Stimulated activated CD8-positive, alpha-beta memory T cell treated with anti-CD3 and anti-CD28 coated beads, Interleukin-15, amount 100 ng/mL, for 1 hour (primary cell): ENCODE measurements at places on chromosomes 16 and 17.
A peak's percentile ranks its signal among the peaks of the same experiment; 100 is the strongest.

DNA sequence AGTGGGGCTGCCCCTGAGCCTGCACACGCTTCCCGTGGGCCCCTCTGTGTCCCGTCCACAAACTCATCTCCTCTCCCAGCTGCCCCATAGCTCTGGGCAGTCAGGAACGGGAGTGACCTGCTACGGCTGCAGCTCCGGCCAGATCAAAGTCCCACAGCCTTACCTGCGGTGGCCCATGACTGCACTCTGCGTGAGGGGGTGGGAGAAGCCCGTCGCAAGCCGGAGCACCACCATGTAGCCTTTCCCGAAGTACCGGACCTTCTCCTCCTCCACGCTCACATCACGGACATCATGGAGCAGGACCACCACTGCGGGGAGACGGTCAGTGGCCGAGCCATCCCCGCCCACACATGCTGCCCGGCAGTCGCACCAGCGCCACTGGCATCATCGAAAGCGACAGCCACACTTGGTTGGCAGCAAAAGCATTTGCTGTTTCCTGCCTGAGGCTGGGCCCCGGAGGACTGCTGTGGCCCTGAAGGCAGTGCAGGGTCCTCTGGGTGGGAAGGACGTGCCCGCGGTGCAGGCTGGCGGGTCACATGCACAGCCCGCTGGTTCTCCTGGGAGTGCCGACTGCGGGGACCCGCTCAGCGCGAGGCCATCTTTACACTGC lies 6.2 kb downstream of the CYBC1 start:
- DNase-seq: no peak

GRCh38 chr16:28293601-28293960 lies 1.3 kb downstream of the SBK1 start:
- DNase-seq: no peak

DNA sequence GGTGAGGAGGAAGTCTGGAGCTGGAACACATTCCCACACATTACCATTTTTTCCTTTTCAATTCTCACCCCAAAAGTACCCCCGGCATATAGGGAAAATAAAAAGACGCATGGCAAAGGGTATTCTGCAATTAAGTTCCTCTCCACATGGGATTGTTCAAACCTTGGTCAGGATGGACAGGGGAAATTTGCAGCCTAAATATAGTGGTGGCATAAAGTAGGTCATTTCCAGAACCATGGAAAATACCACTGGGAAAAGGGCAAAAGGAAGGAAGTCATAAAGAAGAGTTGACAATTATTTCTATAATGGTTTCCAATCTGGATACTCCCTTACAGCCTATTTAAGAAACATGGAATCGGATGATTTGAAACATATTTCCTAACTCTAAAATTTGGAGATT lies 135.8 kb downstream of the STX8 start:
- DNase-seq: no peak

DNA sequence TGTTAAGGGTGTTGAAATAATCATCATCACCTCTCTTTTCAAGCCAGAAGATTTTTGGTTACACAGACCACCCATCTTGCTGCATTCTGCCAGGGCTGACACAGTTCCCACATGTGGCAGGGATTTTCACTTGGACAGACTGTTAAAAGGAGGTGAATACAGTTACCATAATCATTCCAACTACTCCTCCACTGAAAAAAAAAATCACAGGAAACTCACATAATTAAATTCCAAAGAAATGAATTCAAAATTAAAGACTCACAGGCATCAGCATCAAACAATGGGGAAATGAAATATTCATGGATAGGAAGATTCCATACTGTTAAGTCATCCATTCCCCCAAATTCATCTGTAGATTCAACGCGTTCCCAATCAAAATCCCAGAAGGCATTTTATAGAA lies 209.4 kb downstream of the MRTFB start:
- DNase-seq: no peak

GRCh38 chr17:1143573-1143972 lies 36.2 kb downstream of the ABR start:
- no peak for DNase-seq

DNA sequence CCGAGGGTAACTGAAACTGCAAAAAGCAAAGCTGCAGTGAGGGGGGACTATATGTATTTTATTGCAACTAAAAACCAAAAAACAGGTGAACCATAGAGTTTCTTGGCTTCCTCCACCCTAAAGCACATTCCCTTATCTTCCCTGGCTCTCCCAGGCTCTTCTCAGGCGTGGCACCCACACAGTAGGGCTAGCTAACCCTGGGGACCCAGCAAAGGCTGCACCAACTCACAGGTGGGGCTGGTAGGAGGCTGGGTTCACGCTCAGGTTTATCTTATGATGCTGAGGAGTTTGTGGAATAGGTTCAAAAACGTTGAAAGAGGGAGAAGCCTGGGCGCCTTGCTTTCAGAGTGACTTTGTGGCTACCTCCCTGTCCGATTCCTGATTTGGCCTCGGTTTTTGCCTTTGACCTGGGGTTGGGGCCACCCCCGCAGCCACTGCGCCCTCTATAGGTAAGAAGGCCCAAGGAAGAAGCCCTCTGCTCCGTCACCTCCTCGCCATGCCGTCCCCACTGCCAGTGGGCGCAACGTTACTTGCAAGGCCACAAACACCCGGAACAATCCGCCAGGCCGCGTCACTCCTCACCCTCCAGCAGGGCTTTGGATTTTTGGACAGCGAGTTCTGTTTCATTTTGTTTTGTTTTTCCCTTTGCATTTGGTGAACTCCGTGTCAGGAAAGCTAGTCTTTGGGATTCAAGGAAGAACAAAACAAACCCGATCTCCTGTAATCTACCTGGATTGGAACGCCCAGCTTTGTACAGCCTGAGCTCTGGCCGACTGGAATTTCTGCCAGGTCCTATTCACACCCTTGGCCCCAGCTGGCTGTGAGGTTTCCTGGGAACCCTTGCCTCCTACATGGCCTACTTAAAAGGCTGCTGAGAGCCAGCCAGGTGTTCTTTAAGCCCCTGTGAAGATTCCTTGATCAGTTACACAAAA lies 60.8 kb downstream of the TBC1D16 start:
- no peak for DNase-seq

DNA sequence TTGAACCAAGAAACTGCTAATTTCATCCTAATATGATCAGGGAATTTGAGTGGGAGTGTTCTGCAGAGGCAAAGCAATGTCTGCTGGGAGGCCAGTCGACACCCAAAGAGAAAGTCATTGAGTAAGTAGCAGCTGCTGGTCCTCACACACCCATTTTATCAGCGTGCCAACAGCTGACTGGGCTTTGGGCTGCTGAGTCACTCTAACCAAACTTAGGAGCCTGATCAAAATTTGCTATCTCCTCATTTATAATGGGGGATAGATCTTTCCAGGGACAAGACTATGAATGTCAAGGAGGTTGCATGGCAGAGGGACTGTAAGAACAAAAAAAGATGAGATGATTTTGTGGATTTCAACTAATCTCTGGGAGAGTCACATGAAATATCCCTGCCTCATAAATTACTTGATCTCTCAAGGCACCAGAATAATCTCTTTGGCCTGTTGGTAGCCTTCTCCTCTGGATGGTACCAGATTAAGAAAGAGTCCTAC lies 32.9 kb downstream of the CPSF4L start:
- no peak for DNase-seq

DNA sequence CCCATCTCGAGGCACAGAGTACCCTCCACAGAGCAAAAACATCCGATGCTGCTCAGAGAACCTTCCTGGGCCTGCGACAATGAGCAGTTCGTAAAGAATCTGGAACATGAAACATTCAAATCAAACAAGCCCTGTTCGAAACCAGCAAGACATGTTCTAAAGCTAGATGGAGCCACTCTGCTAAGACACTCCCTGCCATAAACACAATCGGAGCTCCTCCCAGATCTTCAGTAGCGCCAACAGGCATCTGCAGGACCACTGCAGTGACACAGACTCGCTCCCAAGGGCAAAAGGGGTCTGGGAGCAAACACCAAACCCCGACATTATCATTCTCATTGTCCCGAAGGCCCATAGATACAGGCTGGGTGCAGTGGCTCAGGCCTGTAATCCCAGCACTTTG lies 108.7 kb downstream of the ZFHX3 start:
- DNase-seq: no peak

DNA sequence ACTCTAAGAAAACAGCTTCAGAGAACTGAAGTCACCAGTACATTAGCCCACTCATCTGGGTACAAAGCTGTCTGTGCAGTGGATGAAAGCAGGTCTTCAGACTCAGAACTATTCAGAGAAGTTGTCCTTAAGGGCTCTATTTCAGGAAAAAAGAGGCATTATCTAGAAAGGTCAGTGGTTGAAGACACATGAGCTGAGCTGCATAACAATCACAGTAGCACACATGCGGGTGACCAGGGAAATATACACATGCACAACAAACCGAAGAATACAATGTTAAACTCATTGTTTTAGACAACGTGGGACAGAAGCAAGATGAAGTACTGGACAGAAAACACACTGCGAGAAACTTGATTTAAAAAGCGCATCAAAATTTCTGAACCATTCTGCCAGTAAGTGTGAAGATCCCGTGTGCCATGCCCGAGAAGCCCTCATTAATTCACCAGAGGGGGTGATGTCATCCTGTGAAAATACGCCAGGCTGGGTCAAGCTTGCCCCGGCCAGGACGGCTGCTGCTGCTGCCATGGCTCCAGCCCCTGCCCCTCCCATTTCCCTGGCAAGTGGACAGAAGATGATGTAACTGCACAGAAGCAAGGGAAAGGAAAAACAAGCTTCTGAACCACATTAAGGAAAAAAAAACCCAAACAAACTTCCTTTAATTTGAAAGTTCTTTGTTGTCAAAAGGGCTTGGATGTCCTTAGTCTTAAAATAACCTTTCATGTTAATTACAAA lies 10.1 kb downstream of the DYNC1LI2 start:
- DNase-seq: no peak

- no peak for DNase-seq
These were observed 87.9 kb downstream of the CCDC182 start for GRCh38 chr17:57657211-57657610.

DNA sequence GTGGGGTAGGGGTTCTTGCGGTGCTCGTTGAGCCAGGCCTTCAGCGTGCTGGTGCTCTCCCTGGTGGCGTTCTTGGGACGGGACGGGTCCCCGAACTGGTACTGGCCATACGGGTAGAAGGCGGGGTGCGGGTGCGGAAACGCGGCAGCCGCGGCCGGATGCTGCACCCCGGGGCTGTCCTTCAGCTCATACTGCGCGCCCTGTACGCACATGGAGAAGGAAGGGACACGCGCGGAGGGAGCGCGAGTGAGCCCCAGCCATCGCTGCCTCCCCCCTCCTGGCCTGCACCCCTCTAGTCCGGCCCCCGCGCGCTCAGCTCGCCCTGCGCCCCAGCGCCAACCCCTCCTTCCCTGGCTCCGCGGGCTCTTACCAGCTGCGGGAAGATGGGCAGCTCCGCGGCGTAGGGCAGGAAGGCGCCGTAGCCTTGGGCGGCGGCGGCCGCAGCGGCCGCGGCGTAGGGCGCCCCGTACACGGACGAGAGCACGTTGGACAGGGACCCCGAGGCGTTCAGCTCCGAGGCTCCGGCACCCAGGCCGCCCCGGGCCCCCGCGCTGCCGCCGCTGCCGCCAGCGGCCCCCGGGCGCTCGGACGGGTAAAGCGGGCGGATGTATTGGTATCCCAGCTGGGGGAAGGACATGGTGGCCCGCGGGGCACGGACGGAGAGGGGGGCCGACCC lies 1.0 kb downstream of the IRX3 start:
- DNase-seq: no peak

- DNase-seq: no peak
These were observed 130.5 kb downstream of the NPIPB5 start for GRCh38 chr16:22641131-22641628.

GRCh38 chr17:35242158-35242804 lies 591 bp upstream of the SLFN5 start:
- DNase-seq: peak; percentile 67

DNA sequence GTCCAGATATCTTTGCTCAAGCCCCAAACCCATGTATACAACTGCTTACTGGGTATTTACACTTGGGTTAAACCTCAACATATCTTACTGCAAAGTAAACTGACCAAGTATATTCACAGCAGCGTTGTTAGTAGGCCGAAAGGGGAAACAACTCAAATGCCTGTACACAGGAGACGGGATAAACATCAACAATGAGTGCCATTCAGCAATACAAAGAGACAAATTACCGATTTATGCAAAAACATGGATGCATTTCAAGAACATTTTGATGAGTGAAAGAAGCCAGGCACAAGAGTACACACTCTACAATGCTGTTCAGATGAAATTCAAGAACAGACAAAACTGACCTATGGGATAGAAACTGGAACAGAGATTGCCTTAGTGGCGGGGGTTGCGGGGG lies 136.3 kb upstream of the CACNG3 start:
- no peak for DNase-seq

DNA sequence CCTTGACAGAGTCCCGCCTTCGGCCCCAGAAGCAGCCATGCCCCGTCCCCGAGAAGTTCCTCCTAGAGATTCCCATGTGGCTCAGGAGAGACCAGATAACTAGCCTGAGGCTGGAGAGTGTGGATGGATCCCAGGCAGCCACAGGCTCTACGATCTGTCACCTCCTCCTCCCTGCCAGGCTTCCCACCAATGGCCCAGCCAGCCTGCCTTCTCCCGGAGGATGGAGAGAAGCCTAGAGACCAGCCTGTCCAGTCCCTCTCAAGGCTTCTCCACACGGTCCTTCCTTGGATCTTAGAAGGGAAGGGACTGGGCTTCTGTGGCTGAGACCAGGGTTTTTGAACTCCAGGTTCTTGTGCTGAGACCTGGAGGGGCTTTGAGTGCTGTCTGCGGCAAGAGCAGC lies 1.6 kb upstream of the SMTNL2 start:
- no peak for DNase-seq

GRCh38 chr16:75271441-75272096 lies 20.1 kb upstream of the BCAR1 start:
- DNase-seq: no peak

DNA sequence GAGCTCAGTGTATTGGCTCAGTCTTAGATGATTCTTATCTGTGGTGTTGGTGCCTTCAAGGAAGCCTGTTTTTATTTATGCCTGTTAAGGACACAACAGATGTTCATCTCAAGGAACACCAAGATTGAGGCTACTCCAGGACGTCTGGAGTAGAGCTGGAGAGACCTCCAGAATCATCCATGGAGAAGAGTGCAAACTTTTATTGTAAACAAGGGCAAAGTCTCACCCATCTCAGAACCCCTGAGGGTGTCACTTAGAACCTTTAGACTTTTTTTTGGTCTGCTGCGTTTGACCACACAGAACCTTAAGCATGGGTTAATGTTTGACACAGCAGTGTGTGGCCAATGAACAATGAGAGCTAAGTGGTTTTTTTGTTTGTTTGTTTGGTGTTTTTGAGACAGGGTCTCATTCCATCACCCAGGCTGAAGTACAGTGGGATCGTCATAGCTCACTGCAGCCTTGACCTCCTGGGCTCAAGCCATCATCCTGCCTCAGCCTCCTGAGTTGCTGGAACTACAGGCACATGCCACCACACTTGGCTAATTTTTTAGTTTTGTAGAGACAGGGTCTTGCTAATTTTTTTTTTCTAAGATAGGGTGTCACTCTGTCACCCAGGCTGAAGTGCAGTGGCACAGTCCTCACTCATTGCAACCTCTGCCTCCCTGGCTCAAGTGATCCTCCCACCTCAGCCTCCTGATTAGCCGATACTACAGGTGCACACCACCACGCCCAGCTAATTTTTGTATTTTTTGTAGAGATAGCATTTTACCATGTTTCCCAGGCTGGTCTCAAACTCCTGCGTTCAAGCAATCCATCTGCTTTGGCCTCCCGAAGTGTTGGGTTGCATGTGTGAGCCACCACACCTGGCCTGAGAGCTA lies 16.3 kb downstream of the SLC47A1 start:
- no peak for DNase-seq

- DNase-seq: no peak
These were observed 165.1 kb upstream of the CDC42EP4 start for GRCh38 chr17:73476890-73477350.

- no peak for DNase-seq
These were observed 516 bp downstream of the CPNE2 start for GRCh38 chr16:57092786-57093411.
